ENCODE measurements at places on chromosomes 6 and 20. TPM values are rescaled to one million over a fixed set of nuclear protein-coding genes. Genes with fewer than 3 reads are reported as not detected.

DNA sequence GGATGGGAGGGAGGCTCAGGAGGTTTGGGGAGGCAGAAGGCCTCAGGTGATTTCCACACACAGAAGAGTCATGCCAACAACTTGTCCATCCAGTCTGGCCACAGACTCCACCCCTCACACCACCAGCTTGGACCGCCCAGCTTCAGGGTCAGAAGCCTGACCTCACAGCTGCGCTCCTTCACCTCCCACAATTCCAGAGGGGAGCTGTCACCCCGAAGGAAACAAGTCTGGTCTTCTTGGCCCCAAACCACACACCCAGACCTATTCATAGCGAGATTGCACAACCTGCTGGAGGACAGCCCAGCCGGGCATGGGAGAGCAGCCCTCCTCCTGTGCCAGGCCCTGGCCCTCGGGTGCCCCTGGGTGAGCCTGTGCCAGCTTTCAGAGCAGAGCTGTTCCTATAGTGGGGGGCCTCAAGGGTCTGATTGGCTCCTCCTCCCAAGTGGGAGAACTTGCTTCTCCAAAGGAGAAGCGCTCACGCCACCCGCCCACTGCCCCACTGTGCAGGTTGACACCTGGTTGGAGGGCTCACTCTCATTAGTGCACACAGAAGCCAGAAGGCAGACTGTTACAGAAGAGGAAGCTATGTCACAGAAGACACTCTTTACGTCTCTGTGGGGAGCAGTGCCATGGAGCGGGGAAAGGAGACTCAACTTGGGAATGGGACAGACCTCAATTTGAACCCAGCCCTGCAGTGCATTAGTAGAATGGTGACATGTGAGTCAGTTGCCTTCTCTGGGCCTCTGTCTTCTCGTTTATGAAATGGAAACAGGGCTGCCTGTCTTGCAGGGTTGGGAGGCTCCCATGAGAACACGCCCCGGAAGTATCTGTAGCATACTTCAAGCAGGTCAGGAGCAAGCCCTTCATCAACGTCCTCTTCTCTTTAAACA is 128.8 kb downstream of the FOXO3 start:
- H3K27ac ChIP-seq, result peak overlapping the region; percentile 49
- no peaks in the 10 kb centered on the region for H3K27me3 ChIP-seq
- no peaks in the 10 kb centered on the region for H3K36me3 ChIP-seq
- H3K4me3 ChIP-seq, result no peak overlapping the region

- no peaks in the 10 kb centered on the region for H3K27me3 ChIP-seq
- no peak overlapping the region for H3K4me3 ChIP-seq
- no peak overlapping the region for H3K27ac ChIP-seq
- DNase-seq, result no peak
These were observed 151.6 kb upstream of the PTPRK start for GRCh38 chr6:128672023-128672422.

FAM83C gene
- not detected for total RNA-seq

NEDD9 gene
- 13.8 TPM for total RNA-seq

DNA sequence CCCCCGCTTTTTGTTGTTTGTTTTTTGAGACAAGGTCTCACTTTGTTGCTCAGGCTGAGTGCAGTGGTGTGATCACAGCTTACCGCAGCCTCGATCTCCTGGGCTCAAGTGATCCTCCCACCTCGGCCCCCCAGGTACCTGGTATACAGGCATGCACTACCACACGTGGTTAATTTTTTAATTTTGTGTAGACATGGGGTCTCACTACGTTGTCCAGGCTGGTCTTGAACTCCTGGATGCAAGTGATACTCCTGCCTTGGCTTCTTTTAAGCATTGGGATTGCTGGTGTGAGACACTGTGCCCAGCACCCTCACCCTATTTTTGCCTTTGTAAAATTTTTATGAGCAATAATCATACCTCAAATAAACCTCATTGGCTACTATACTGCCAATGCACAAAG is 5.5 kb downstream of the ENPP3 start:
- no peak for DNase-seq
- H3K27me3 ChIP-seq, result no peaks in the 10 kb centered on the region
- H3K36me3 ChIP-seq, result no peaks in the 10 kb centered on the region
- H3K4me3 ChIP-seq, result no peak overlapping the region
- no peaks in the 10 kb centered on the region for H3K4me1 ChIP-seq
- H3K27ac ChIP-seq, result no peak overlapping the region

GRCh38 chr6:53295176-53295575 is 53.6 kb downstream of the ELOVL5 start:
- H3K4me1 ChIP-seq, result peaks cover 18% of the 10 kb centered on the region
- no peak for DNase-seq
- no peak overlapping the region for H3K4me3 ChIP-seq
- no peaks in the 10 kb centered on the region for H3K27me3 ChIP-seq

PTCRA gene
- not detected for total RNA-seq

DNA sequence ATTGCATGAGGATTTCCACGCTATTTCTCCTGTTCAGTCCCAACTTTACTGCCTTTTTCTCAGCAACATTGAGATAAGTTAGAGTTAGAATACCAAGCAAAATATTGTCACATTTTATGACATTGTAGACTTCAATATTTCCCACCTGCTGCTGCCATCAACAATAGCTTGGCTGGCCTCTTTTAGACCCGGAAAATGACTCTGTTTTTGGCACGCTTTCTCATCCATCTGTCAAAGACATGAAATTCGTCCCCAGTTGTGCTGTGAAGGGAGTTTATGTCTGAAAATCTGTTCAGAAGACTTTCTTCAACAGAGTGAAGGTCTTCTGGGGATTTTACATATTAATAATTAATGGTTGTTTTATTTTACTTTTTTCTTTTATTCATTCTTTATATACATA is 857.3 kb downstream of the FRK start:
- H3K27ac ChIP-seq, result no peak overlapping the region
- no peak for DNase-seq

GRCh38 chr6:47701363-47701762 is 3.0 kb downstream of the ADGRF4 start:
- H3K4me1 ChIP-seq, result no peaks in the 10 kb centered on the region
- H3K4me3 ChIP-seq, result no peak overlapping the region
- no peaks in the 10 kb centered on the region for H3K36me3 ChIP-seq
- no peak overlapping the region for H3K27ac ChIP-seq

DNA sequence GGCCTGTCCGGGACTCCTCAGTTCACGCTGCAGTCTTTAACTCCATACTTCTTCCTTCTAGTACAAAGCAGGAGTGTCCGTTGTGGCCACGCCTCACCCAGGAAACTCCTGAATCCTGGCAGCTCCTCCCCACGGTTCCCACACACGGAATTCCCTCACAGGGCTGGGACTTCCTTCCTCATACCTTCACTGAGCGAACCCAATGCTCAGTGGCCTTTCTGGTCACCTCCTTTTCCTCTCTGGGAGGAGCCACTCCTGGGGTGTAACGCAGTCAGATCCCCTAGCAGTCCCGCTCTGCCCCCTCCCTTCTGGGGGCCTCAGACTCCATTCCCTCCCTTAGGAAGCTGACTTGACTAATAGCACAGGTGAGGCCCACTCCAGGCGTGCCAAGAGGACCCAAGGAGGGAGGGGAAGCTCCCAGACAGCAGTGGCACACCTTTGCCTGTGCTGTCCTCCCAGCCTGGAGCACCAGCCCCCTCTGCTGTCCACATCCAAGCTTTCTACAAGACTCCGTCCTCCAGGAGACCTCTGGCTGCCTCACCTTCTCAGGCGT is at the start of gene SLC52A3:
Gene SLC52A3 (minus strand): TSS at position 75 of the 553 bp plus-strand sequence. CDS start 2,726 bp downstream, outside the sequence.
- peak within 1 kb of the TSS; percentile 7 for H3K4me3 ChIP-seq
- H3K4me1 ChIP-seq, result no peaks in the 10 kb centered on the region
- no peaks in the 10 kb centered on the region for H3K27me3 ChIP-seq
- DNase-seq, result no peak
